ENCODE measurements at places on chromosomes 3 and 15. TPM values are rescaled to one million over a fixed set of nuclear protein-coding genes. Genes with fewer than 3 reads are reported as not detected.

The ALG3 gene
- 19.6 TPM for polyA plus RNA-seq

The HRG gene
- polyA plus RNA-seq, result not detected

The DNAJC19 gene
- polyA plus RNA-seq, result 34.9 TPM

GRCh38 chr3:182814419-182815062 lies 21.2 kb downstream of the ATP11B start:
- no peak for DNase-seq

DNA sequence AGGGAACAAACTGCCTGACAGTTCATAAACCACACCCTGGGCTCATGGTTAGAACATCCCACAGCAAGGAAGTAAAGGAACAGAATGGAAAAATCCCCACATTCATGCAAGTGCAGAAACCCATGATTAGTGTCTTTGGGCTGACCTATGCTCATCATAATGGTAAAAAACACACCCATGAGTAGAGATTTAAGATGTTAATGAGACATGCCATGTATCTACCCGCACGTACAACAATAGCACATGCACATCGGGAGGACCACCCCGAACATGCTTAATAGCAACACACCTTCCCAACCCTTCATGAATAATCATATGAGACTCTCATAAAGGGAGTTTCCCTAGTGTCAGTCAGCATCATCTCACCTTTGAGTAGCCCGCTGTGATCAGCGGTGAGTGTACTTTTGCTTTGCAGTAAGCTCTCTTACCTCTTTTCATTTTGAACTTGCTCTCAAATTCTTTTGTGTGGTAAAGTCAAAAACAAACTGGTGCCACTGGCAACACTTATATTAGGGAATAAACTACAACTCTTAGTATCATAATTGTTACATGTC lies 23.2 kb downstream of the ZBED2 start:
- DNase-seq, result no peak

DNA sequence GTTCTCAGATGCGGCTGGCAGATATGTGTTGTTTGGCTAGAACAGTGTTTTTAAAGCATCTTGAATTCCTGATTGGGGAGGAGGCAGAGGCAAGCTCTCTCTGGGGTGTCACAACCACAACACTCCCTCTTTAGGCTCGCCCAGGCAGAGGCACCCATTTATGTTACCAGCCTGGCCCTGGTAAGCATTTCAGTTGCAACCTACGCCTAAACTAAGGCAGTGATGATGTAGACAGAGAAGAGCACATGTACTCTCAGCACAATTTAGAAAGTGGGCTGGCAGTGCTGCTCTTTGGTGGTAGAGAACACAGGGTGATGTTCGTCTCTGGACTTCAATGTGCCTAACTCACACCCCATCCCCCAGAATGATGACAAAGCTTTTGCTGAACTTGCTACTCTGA lies 41.2 kb upstream of the TJP1 start:
- no peak for DNase-seq

The CCNB2 gene
- polyA plus RNA-seq, result 19.6 TPM

DNA sequence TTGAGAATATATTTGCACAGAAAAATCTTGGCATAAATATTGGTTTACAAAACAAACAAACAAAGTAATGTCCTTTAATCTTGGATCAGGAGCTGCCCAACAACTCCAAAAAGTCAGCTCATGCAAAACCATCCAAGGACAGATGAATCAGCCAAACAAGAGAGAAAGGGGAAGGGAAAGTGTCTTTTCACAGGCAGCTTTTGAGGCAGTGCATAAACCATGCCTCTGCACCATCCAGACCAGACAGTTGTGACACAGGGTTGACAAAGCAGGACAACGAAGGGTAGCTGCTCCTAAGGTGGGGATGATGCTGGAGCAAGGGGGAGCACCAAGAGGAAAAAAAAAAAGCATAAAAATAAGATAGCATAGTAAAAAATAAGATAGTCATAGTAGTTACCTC lies 8.7 kb downstream of the CD86 start:
- DNase-seq, result no peak

- peak; percentile 67 for DNase-seq
Observed at GRCh38 chr3:141686466-141687291, 51.4 kb upstream of the RNF7 start.

The CPNE9 gene
- not detected for polyA plus RNA-seq

DNA sequence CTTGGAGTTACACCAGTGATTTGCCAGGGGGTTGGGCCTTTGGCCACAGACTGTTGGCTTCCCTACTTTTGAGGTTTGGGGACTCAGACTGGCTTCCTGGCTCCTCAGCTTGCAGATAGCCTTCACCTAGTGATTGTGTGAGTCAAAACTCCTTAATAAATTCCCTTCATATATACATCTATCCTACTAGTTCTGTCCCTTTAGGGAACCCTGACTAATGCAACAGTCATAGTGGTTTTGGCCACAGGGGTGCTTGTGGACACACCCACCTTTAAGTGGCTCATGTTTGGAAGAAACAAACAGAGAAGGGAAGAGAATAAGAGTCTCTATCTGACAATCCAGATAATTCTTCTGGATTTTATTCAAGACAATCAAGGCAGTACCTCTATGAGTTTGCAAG lies 457.7 kb downstream of the EPHA3 start:
- DNase-seq, result no peak

- no peak for DNase-seq
Observed at GRCh38 chr3:186060222-186060621, 48.7 kb downstream of the ETV5 start.

Data from muscle of back (tissue), 13 donors.